ENCODE measurements at places on chromosomes 4 and X.

GRCh38 chr4:80065601-80066000 lies 7.4 kb downstream of the ANTXR2 start:
- no peak for ATAC-seq

GRCh38 chrX:103453655-103454054 lies 65.6 kb downstream of the RAB40A start:
- no peak for ATAC-seq

DNA sequence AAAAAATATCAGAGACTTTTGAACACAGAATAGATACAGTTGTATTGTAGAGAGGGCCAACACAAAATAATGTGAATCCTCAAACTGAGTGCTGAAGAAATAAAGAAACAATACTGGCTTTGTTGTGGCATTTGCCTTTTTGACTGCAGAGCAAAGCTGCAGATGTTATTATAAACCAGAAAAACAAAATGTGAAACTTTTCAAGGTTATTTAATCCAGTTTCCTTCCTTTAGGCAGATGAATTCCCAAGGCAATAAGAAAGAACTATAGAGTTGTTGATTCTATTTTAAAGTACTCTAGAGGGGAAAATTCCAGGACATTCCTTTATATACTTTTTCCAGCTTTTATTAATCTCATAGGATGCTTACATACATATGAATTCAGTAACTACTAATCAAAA lies 186.8 kb downstream of the NDST4 start:
- ATAC-seq = no peak

GRCh38 chrX:2811271-2811670 lies 17.5 kb upstream of the GYG2 start:
- ATAC-seq = no peak

GRCh38 chr4:174859904-174860303 lies 30.9 kb upstream of the GLRA3 start:
- no peak for ATAC-seq

GRCh38 chr4:184937030-184937710 lies 81.1 kb upstream of the HELT start:
- ATAC-seq = no peak

DNA sequence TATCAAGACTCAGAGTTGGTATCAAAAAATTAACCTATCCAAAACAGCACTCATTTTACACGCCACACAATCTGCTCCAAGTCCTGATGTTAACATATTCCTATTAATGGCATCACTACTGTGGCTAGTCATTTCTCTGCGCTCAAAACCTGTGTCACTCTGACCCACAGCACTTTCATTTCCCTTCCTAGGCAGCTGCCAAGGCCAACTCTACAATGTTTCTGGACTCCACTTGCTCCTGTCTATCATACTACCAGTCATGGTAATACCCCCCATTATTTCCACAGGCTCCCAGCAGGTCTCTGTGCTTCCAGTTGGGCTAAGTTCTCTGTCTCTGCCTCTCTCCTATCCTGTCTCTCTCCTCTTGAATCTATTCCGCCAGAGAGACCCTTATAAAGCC lies 323.6 kb downstream of the NR3C2 start:
- no peak for ATAC-seq

- ATAC-seq = no peak
Measured at GRCh38 chrX:85914431-85914830, 132.9 kb downstream of the CHM start.

GRCh38 chrX:10538831-10539230 lies 81.6 kb downstream of the MID1 start:
- ATAC-seq = no peak

- no peak for ATAC-seq
Measured at GRCh38 chrX:133555782-133556458, 140.6 kb upstream of the GPC4 start.

- ATAC-seq = no peak
Measured at GRCh38 chr4:152599095-152599494, 63.2 kb upstream of the FBXW7 start.
